ENCODE measurements at places on chromosomes 7 and 10.
A peak's percentile ranks its signal among the peaks of the same experiment; 100 is the strongest.

- DNase-seq = peak; percentile 76
Measured at GRCh38 chr10:21364196-21365114, 161.0 kb downstream of the SKIDA1 start.

- DNase-seq = no peak
Measured at GRCh38 chr7:17937506-17938120, 2.7 kb downstream of the SNX13 start.

GRCh38 chr10:79488336-79488735 is 24.0 kb upstream of the EIF5AL1 start:
- peak; percentile 88 for DNase-seq

DNA sequence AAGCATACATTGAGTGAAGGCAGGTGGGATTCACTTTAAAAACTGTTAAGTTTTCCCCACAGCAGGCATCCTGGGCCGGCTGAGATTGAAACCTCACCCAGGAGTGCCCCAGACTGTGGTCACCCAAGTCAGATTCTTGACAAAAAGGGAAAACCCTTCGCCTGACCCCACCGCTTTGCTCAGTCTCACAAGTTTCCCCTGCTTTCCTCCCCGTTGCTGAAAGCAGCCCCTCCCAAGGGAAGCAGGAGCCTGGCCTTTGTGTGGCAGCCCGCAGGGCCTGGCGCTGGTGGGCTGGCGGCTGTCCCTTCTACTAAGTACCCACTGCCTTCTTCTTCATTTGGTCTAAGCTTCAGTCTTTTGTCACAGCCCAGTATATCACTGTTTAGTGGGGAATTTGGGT is 16.0 kb downstream of the RNF32 start:
- DNase-seq = no peak

GRCh38 chr7:90409667-90410066 is 6.4 kb downstream of the CLDN12 start:
- no peak for DNase-seq

DNA sequence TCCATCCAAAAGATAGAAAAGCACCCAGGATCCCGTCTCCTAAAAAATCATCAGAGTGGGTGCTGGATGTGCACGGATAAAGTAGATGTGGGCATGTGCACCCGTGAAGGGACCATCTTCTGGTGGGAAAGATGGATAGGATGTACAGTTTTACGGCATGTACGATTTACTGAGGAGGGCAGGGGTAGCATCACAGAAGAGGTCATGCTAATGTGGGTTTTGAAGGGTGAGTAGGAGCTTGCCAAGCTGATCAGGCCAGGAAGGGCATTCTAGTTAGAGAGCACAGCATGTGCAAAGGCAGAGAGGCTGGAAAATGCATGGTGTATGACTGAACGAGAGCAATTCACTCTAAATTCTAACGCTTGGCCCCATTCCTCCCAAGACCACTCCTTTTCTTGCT is 7.8 kb upstream of the CRHR2 start:
- no peak for DNase-seq

- DNase-seq = no peak
Measured at GRCh38 chr10:43120929-43121314, 17.3 kb upstream of the CSGALNACT2 start.

- DNase-seq = no peak
Measured at GRCh38 chr7:50466815-50467585, 16.9 kb upstream of the FIGNL1 start.

- DNase-seq = no peak
Measured at GRCh38 chr7:2952316-2952715, 91.4 kb downstream of the CARD11 start.

GRCh38 chr7:44972562-44972961 is 6.3 kb downstream of the MYO1G start:
- DNase-seq = no peak

- DNase-seq = no peak
Measured at GRCh38 chr7:109745677-109746410, 1176.2 kb downstream of the DNAJB9 start.

- DNase-seq = no peak
Measured at GRCh38 chr7:128036226-128036940, 5.1 kb upstream of the LRRC4 start.

- DNase-seq = no peak
Measured at GRCh38 chr7:157584420-157584819, 247.6 kb downstream of the DNAJB6 start.

GRCh38 chr10:63052083-63052482 is 81.0 kb upstream of the NRBF2 start:
- DNase-seq = no peak

GRCh38 chr7:110675383-110676103 is 415.4 kb upstream of the LRRN3 start:
- no peak for DNase-seq

GRCh38 chr7:105153531-105153930 is 139.5 kb downstream of the KMT2E start:
- DNase-seq = no peak

GRCh38 chr10:99329554-99330346 is 594 bp downstream of the CNNM1 start:
- no peak for DNase-seq

DNA sequence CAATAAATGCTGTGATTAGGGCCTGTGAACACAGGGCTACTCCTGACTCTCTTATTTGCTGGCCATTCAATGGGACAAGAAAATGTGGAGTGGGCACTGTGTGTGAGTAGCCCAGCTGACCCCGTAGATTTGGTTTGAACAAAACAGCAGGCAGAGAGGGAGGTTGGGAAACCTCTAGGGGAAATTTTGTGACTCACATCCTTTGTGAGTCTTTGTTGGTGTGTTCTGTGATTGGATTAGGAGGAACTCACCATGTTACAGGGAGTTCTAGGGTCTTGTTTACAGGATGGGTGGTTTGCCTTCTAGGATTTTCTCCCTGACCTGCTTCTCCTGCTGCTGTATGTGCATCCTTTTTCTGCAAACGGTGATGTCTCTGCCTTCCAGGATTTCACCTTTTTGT is 128.3 kb upstream of the MKI67 start:
- no peak for DNase-seq

- DNase-seq = peak; percentile 2
Measured at GRCh38 chr7:120089968-120090367, 183.0 kb upstream of the KCND2 start.

DNA sequence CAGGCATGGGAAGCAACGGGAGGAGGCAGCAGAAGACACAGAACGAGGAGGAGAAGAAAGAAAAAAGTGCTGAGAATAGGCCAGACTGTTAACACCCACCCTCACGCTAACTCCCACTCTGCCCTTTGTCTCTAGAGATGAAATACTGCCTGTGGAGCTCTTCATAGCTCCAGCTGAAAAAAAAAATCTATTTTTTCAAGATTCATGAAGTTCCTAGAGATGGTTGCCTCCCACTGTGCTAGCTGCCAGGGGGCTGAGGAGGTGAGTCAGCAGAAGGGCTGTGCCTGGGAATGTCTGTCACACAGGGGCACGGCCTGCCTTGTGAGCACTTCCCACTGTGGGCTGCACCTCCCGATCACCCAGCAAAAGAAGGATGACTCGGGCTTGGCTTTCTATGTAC is 144.5 kb downstream of the RNF216 start:
- DNase-seq = peak; percentile 92

GRCh38 chr10:48243487-48243886 is 31.0 kb downstream of the FRMPD2 start:
- DNase-seq = no peak

DNA sequence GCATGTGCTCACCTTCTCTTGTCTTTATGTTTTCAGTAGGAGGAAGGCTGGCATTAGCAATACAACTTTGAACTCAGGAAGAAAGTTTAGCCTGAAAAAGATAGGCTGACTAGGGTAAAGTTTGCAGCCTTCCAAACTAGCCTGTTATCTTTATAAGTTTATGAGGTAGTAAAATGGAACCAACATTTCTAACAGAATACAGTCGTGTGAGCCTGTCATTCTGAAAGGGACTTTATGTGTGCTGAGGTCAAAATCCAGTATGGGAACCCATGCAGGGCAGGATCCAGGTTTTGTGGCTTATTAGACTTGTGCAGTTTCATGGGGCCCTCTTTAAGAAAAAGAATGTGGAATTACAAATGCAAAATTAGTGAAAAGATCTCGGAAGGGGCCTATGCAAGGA is 201.0 kb upstream of the PRPS1L1 start:
- no peak for DNase-seq

- no peak for DNase-seq
Measured at GRCh38 chr7:20911081-20911480, 124.4 kb upstream of the SP8 start.

GRCh38 chr7:132149436-132150304 is 426.6 kb downstream of the PLXNA4 start:
- no peak for DNase-seq
